Activated T-helper 1 cell treated with anti-CD3 and anti-CD28 coated beads, Interleukin-2, amount 50 U/mL, for 16 hours (primary cell): ENCODE measurements at places on chromosomes 2 and 18.

DNA sequence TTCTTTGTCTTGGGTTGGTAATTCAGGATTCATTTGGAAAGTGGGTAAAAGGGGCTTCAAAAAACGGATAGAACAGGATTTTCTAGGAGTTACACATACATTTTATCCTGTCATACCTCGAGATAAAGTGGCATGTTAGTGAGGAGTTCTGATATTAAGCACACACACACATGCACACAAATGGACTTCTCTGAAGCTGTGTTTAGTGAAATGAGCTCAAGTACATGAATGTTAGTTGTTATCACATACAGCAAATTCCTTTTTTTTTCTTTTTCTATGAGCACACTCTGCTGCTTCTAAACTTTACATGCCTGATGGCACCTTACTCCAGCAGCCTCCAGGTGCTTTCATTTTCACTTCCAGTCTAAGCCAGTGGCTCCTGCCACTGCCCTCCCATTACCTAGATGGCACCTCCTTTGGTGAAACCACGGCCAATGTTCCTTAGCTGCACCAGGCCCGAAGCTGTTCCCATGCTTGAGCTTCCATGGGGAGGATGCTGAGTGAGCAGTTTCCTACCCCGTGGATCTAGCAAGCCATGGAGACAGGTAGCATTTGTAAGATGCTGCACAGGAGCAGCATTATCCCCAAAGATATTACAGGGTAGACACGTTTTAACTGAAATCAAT is 49.7 kb downstream of the STAT1 start:
- DNase-seq, result no peak

DNA sequence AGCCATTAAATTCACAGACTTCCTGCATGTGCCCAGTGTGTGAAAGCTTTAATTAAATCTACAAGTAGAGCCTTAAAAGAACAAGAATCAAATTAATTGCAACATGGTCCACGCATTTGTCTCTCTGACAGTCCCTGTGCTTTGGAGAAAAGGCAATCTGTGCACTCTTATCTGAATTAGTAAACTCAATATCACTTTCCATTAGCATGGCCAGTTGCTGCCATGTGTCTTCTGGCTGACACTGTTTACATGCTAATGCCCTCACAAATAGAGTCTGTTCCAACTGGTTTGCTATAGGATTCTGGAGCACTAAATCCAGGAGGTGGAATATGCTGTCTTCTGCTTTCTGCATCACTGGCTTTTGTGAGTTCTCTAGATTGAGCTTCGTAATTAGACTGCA is 434.5 kb upstream of the RAB12 start:
- DNase-seq, result no peak

DNA sequence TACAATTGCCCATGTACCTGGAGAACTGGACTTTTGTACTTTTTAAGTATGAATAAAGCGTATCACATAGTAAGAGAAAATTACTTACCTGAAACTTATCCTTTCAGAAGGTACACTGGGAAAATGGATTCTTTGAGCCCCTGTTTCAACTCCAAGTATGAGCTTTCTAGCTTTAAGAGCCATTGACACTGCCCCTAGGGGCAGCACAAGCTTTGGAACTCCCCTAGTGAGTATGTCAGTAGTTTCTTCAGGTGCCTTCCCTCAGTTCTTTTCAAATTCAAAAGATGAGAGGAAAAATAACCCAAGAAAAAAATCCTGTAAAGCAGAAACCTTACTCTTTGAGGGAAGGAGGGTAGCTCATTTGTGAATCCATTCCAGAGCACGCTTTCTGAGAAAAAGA is 124.1 kb downstream of the MEMO1 start:
- DNase-seq, result no peak

GRCh38 chr2:64130333-64130732 is 13.9 kb downstream of the PELI1 start:
- DNase-seq, result no peak

- no peak for DNase-seq
Measured at GRCh38 chr2:74548900-74549826, 4.6 kb downstream of the LOXL3 start.

GRCh38 chr18:80148326-80149199 is 39.5 kb downstream of the ADNP2 start:
- no peak for DNase-seq

- no peak for DNase-seq
Measured at GRCh38 chr2:119659601-119660342, 19.2 kb upstream of the TMEM177 start.

- no peak for DNase-seq
Measured at GRCh38 chr2:239353692-239354091, 47.1 kb downstream of the HDAC4 start.

- DNase-seq, result no peak
Measured at GRCh38 chr2:232829988-232830387, 40.1 kb upstream of the SNORC start.

DNA sequence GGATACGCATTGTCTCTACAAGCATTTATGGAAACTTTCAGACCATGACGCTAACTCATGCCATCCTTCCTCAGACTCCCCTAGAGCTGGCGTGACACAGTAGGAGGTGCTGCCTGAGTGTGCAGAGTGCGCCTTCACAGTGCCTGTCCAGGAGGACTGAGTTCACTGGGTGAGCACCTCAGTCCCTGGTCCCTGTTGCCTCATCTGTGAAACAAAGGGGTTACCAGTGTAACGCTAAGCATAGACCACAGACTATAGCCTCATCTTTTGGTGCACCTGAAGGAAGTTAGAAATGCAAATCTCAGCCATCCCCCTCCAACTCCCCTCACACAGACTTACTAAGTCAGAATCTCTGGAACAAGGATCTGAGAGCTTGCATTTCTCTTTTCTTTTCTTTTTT is 142.8 kb downstream of the TMEM17 start:
- no peak for DNase-seq

GRCh38 chr2:165911231-165911630 is 42.3 kb downstream of the TTC21B start:
- DNase-seq, result no peak

DNA sequence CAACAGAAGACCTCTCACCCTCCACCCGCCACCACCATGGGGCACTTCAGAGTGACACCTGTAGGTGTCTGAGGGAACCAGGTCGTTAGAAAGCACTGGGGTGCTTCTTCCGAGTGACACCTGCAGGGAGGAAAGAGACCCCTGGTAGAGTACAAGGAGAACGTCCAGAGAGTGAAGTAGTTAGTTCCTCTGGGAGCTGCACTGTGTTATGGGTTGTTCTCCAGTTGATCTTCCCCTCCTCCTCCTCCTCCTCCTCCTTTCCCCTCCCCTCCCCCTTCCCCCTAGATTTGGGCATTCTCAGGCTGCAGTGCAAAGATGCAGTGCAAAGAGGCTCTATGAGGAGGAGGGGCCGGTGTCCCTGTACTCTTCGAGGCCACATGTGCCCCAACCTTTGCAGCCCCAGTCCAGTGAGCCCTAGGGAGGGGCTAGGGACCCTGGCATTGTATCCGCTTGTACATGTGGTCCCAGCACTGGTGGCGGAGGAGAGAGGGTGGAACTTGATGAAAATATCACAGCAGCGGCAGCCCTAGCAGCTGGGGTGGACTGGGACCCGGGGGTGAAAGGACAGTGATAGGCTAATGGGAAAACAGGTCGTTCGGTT is 850 bp downstream of the DNAJB2 start:
- DNase-seq, result no peak

DNA sequence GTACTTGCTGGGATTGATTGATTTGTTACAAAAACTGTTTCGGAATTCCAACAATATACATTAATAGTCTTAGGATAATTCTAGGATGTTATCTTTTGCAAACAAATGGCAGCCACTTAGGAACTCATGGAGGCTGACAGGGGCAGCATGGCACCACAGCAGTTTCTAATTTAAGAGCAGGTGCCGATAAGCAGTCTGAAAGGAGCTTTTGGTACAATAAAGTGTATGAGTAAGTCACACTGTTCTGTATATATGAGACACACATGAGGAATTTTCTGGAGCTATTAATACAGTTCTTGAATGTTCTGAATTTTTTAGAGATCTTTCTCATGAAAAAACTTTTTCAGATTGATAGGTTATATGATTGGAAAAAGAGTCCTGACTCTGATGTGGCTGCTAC is 52.2 kb downstream of the EIF5B start:
- no peak for DNase-seq

DNA sequence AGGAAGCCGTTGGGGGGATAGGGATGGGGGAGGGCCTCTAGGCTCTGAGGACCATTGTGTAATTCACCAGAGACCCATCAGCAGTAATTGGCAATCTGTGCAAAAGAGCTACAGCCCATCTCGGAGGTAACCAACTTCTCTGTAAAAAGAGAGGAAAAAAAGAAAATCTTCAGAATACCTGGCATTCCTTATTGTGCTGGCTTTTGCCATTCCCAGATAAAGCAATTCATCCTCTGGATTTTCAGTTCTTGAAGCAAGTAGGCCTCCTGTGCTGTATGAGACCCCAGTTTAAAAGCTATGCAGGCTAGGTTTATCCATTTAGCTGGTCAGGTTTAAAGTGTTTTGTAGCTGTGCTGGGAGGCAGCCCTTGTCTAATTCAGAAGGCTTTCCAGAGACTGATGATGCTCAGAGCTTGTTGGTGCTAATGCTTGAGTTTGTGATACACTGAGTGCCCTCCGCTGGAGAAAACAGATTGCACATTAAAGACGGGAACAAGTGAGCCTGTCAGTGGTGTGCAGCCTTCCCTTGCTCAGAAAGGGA is at the start of gene LRRTM4:
TSS of gene LRRTM4 (minus strand) at position 446 of the 540 bp plus-strand sequence.
- no peak for DNase-seq

DNA sequence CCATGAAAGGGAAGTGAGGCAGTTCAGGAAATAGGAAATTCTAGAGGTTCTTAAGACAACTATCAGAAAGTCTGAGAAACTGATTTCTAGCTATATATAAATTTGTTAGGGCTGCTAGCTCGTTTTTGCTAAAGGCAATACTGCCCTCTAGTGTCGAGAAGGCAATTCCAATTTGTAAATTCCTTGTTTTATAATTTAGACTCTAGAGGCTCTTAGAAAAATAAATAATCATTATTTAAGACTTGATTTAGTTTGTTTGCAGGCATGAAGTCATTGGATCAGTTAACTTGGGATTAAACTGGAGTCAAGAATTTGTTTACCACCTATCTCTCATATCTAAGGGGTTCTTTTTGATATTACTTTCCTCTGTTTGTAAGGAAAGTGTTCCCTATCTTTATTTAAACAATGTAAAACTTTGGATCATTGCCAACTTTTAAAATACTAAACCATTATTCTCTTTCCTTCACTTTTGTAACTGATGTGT is 66.2 kb downstream of the ACVR2A start:
- no peak for DNase-seq

DNA sequence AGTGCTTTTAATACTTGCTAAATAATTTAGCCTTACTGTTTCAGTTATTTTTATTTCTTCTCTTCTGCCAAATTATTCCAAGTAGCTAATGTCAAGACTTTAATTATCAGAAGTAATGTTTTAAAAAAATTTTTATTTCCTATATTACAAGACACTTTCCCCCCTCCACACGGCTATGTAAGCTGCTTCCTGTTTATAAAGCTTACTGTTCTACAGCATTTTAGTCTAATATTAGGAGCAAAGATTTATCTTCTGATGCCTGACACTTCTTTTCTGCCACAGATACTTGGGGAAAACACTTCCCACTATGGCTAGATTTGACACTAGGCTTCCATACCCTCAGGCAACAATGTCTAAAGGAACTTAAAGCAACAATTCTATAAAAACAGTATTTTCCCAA is 62.3 kb downstream of the ROCK1 start:
- no peak for DNase-seq

DNA sequence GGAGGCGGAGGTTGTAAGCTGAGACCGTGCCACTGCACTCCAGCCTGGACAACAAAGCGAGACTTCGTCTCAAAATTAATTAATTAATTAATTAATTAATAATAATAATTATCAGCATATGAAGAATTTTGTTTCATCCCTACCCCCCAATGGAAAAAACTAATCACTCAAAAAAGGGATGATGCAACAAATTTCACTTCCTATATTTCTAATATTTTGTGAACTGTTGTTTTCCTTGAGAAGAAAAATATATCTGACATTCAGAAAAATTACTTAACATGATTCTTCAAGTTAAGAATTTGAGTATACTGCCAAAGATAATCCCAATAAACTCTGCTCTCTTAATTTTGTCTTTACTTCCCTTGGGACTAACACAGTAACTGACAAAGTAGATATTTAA is 28.1 kb downstream of the EXOC6B start:
- no peak for DNase-seq

- DNase-seq, result no peak
Measured at GRCh38 chr2:70161069-70161534, 29.7 kb downstream of the C2orf42 start.

GRCh38 chr18:49628119-49628518 is 66.3 kb downstream of the LIPG start:
- DNase-seq, result no peak

- DNase-seq, result no peak
Measured at GRCh38 chr2:1972422-1972821, 228.1 kb upstream of the PXDN start.
